Fibroblast of skin of right biceps (primary cell): ENCODE measurements at places on chromosomes 6 and 20.

GRCh38 chr20:47627540-47627939, 125.9 kb downstream of the NCOA3 start:
- no peak for DNase-seq

GRCh38 chr20:62028384-62028783, 37.3 kb downstream of the TAF4 start:
- DNase-seq, result no peak

GRCh38 chr6:137866200-137866913, 702 bp upstream of the TNFAIP3 start:
- DNase-seq, result no peak

- DNase-seq, result no peak
These were observed 1.9 kb downstream of the BAK1 start for GRCh38 chr6:33578164-33578563.

DNA sequence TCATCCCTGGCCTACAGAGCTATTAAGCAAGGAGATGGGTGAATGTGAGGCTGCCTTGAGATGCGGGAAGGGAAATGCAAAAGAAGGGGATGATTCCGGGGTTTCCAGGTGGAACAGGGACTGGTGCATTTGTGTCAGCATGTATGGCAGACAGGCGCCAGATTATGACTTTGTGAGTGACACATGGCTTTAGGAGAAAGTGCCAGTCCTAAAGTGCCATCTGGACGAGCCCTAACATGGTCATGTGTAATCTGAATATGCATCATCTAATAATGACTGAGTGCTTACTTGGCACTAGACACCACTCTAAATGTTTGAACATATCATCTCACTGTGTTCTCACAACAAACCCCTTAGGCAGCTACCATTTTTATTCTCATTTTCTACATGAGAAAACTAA, 195.0 kb upstream of the TSHZ2 start:
- no peak for DNase-seq

GRCh38 chr20:6942266-6942665, 174.8 kb downstream of the BMP2 start:
- DNase-seq, result no peak

GRCh38 chr6:90369024-90369519, 72.4 kb upstream of the BACH2 start:
- peak; percentile 100 for DNase-seq

DNA sequence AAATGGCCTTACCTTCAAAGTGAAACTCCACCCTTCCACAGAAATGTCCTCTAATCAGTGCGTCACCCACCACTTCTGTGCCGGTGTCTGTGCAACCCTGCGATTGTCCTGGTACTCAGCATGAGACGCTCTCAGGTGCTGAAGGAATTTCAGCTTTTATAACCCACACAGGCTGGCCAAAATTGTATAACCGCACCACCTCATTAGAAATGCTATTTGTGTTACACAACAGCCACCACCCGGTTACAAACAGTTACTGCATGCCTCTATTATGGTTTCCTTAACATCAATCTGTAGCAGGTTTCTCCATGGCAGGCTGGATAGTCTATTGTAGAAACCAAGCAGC, 51.5 kb downstream of the SLC23A2 start:
- DNase-seq, result no peak

DNA sequence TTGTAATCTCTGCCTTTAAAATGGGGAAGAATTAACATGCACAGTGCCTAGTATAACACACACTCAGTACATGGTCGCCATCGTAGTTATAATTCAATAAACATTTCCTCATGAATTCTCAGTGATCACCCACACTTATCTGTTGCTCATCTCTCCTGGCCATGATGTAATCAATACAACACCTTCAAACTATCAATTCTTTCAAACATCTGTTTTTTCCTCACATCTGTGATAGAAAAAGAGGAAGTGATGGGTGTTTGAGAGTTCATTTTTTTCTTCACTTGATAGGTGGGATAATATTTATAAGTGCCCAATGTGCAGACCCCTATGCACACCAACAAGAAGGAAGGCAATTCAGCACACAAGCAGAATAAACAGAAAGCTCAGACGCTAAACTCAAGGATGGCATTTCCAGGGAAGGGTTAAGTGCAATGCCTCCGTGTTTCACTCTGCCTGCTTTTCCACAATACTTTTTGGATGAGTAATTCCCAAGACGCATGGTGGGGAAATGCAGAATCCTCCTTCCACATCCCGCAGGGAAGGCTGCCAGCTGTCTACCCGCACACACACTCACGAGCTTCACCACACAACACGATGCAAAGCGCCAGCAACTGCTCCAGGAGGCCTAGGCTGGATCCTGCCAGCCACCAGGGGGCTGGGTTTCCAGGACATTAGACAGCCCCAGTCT, 100.3 kb downstream of the GMPR start:
- peak; percentile 100 for DNase-seq

- DNase-seq, result no peak
These were observed 4.5 kb downstream of the RIPOR2 start for GRCh38 chr6:24931296-24931695.

- DNase-seq, result no peak
These were observed 78.1 kb downstream of the GRM4 start for GRCh38 chr6:34067814-34068213.

DNA sequence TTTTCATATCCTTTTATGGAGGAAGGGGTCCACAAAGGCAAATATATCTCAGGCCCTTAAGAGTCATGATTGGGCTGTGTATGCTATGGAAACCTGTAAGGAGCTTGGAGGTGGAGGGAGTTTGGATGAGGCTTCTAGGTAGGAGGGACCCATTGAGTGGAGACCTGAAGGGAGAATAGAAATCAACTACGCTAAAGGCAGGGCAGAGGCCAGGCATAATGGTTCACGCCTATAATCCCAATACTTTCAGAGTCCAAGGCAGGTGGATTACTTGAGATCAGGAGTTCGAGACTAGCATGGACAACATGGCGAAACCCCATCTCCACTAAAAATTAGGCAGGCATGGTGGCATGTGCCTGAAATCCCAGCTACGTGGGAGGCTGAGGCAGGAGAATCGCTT, 34.4 kb upstream of the ZNF217 start:
- DNase-seq, result no peak

GRCh38 chr6:148803979-148804378, 57.1 kb downstream of the UST start:
- DNase-seq, result peak; percentile 25

DNA sequence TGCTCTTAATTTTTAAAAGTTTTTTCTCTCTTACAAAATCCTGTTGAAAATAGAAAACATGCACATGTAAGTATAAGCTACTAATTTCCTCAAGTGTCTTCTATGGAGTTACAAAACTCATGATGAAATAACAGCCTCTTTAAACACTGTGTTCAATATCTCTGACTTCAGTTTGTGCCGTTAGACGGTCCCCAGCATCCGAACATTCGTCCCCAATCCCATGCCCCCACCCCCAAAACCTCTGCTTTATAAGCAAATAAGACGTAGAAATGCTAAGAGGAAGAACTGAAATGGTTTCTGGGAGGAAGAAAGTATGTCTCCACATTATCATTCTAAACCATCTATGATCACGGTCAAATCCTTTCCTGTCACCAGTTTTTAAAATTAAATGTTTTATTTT, 31.7 kb upstream of the MYB start:
- DNase-seq, result no peak

GRCh38 chr6:139525415-139525814, 151.0 kb upstream of the CITED2 start:
- DNase-seq, result peak; percentile 48

GRCh38 chr6:118784641-118785164, 109.2 kb upstream of the ASF1A start:
- no peak for DNase-seq
